ENCODE measurements at places on chromosomes 13 and 19.

- no peak for DNase-seq
Measured at GRCh38 chr13:105333416-105333815, 1202.0 kb downstream of the EFNB2 start.

DNA sequence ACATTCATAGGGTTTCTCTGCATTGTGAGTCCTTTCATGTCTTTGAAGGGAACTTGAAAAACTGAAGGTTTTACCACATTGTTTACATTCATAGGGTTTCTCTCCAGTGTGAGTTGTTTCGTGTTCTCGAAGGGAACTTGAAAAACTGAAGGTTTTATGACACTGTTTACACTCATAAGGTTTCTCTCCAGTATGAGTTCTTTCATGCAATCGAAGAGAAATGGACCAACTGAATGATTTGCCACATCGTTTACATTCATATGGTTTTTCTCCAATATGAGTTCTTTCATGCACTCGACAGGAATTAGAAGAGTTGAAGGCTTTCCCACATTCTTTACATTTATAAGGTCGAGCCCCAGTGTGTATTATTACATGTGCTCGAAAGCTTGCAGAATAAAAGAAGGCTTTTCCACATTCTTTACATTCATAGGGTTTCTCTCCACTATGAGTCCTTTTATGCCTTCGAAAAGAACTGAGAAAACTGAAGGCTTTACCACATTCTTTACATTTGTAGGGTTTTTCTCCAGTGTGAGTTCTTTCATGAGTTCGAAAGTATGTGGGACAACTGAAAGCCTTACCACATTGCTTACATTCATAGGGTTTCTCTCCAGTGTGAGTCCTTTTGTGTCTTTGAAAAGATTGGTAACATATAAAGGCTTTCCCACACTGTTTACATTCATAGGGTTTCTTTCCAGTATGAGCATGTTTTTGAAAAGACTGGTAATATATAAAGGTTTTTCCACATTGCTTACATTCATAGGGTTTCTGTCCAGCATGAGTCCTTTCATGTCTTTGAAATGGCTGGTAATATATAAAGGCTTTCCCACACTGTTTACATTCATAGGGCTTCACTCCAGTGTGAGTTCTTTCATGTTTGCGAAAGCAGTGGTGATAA is 20.7 kb downstream of the ZNF14 start:
- no peak for DNase-seq

GRCh38 chr19:28294395-28294794 is 918.6 kb downstream of the UQCRFS1 start:
- DNase-seq: no peak

GRCh38 chr19:58067240-58067912 is 8.3 kb downstream of the ZNF135 start:
- no peak for DNase-seq

GRCh38 chr19:10269333-10270179 is 1.4 kb upstream of the ICAM1 start:
- DNase-seq: no peak

GRCh38 chr13:77390391-77390790 is 63.5 kb upstream of the MYCBP2 start:
- DNase-seq: no peak

GRCh38 chr13:91805605-91806004 is 407.2 kb downstream of the GPC5 start:
- no peak for DNase-seq

DNA sequence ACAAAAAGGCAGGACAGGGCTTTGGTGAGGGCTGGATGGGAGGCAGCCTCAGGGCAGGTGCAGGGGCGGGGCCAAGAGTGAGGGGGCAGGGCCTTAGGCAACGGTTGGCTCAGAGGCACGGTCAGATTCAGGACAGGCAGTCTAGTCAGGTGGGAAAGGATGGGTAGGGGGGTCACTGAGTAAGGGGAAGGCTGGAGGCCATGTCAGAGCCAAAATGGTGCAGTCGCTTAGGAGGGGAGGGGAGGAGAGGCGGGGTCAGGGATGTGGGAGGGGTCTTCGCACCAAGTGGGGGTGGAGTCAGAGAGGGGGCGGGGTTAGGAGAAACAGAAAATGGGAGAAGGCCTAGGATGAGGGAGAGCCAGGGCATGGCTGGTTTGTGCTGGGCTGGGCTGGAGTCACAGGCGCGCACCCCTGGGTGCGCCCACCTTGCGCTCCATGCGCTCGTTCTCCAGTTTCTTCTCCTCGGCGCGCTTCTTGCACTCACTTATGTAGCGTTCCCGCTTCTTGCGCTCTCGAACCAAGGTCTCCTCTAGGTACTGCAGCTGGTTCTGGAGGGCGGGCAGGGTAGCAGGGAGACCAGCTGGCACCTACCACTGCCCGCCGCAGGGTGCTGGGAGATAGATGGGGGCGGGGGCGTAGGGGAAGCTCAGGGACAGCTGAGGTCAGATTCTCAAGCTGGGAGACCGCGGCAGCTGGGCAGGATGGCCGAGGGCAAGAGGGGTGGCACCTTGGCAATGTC is 6.8 kb upstream of the RGL3 start:
- DNase-seq: no peak

- no peak for DNase-seq
Measured at GRCh38 chr13:51626749-51627148, 42.5 kb downstream of the WDFY2 start.

- no peak for DNase-seq
Measured at GRCh38 chr13:46350003-46350402, 37.0 kb downstream of the RUBCNL start.

DNA sequence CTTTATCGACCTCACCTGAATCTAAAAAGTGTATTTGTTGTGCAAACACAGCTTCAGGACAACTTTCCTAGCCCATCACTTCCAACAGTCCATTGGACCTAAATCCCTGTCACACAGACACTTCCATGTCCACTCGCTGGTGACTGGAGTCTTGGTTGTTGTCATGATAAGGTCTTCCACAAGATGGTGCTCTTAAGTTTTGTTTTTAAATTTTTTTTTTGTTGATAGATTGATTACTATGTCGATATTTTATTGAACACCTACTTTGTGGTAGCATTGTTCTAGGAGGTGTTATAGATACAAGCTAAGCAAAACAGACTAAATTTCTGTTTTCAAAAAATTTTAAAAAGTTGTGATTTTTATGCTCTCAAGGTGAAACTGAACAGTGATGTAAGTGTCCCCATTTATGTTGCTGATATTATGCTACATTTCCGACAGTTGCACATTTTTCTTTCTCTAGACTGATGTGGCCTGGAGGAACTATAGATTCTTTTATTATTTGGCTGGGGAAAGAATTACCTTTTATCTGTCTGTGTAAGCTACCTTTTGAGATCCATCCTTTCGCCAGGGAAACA is 8.1 kb upstream of the ERICH6B start:
- no peak for DNase-seq

- DNase-seq: no peak
Measured at GRCh38 chr13:104132849-104133248, 1066.6 kb upstream of the SLC10A2 start.

GRCh38 chr19:51489113-51489512 is 10.8 kb downstream of the CEACAM18 start:
- DNase-seq: no peak

DNA sequence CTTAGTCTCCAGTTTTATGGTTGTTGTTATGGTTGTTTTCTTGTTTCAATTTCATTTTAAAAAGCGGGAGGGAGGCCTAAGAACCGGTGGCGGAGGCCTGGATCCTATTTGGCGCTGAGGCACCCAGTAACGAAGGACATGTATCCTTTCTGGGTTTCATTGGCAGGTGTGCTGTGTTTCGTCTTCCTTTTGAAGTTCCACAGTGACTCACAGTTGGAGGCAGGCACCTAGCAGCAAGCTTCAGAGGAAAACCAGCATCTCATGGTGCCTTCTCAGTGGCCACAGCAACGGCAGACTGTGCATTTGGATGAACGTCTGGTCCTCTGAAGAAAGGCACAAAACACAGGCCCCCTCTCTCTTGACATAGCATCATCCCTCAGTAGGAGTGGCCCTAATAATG is 697.2 kb downstream of the EFNB2 start:
- no peak for DNase-seq

GRCh38 chr19:48379058-48379457 is 12.3 kb downstream of the KDELR1 start:
- DNase-seq: no peak

DNA sequence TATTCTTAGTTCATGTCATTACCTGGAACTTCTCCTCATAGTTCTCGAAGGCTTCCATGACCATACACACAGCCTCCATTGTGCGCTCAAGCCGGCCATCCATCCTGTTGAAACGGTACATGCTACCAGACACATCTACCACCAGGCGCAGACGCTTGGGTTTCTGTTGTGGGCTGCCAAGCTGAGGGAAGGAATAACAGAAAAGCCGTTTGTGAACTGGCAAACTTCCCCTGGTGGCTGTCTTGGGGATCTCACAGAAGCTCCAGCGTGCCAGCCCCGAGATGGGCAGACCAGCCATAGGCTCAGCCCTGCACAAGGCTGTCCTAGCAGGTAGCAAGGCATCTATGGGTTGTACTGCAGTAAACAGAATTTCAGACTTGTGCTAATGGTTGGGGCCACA is 130.1 kb downstream of the RGCC start:
- no peak for DNase-seq

- no peak for DNase-seq
Measured at GRCh38 chr19:17915940-17916593, 16.7 kb upstream of the CCDC124 start.

GRCh38 chr13:32642858-32643257 is 56.6 kb downstream of the PDS5B start:
- no peak for DNase-seq

DNA sequence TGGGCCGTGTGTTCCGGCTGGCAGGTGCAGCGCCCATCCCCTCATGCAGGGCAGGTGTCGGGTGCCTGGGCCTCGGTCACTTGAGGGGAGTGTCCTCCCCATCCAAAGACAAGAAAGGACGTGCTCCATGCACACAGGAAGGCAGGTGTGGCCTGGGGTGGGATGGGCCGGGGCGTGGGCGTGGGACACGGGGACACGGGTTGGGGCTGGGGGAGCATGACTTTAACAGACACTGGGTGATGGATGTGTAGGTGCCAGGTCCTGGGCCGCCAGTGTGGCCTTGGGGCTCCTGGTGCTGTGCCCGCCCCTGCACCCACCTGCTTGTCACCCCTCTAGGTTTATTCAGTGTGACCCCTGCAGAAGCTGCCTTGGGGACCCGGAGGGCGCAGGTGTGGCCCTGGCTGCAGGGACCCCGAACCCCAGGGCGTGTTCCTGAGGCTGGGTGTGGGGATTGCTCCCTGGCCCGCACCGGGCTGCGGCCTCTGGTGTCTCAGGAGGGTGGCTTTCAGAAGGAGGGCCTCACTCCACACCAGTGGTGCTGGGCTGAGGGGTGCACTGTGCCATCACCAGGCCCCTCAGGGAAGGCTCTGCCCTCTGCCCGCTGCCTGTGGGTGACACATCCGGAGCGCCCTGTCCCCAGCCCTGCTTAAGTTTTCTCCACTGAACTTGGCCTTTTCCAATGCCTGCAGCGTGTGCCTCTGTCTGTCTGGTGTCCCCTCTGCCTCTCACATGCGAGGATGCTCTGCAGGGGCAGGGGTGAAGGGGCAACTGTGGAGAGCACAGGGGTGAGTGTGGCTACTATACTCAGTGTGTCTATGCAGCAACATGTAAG is 5.2 kb downstream of the TMEM255B start:
- DNase-seq: no peak

DNA sequence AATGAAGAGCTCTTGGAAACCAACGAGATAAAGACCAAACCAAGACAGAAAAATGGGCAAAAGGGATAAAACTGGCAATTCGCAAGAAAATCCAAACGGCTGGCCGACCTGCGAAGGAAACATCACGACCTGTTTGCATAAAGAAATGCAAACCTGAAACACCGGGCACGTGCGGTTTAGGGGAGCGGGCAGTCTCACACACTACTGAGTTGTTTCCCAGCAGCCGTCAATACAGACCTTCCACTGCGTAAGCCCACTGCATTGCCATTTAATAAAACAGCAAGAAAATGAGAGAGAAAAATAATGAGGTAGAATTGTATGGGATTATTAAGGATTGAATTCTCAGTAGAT is 642 bp upstream of the PEG3 start:
- no peak for DNase-seq

DNA sequence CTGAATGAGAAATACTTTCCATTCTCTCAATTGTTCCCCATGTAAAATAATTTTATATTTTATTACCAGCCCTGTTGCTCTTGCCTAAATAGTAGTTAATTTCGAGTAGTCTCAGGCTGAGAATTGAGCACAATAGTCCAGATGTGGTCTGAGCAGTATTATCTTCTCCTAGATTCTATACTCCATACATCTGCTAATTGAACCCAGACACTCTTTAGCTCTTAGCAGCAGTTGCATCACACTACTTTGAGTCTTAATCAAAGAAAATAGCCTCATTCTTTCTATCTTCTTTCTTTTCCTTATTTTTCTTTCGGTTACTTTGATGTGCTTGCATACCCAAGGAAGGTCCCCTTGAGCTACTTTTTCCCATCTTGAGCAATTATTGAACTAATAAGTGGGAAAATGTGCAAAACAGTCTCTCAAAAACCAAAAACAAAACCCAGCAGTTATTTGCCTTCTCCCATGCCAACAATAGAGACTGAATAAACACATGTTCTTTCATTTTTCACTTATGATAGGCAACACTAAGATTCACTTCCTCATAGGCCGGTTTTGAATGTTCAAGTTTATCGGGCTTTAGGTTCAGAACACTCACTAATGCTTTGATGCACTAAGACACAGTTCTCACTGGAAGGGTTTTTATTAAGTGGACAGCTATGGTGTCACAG is 204.5 kb downstream of the POU4F1 start:
- no peak for DNase-seq

- no peak for DNase-seq
Measured at GRCh38 chr19:2977746-2978138, 378 bp downstream of the TLE6 start.

- DNase-seq: no peak
Measured at GRCh38 chr19:3867971-3868769, 668 bp downstream of the ZFR2 start.

DNA sequence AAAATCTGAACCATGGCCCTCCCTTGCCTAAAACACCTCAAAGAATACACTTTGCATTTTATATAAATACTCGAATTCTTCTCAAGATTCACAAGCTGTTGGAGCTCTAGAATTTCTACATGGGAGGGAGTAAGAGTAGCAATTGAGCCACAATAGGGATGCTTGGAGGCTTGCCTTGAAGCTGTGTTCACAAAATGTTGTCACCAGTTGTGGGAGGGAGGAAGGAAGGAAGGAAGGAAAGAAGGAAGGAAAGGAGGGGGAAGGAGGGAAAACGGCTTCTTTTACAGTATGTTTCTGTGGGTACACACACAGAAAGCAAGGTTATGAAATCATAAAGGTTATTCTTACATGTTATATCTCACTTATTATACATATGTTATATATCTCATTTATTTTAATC is 128.6 kb upstream of the PEG3 start:
- no peak for DNase-seq
